Activated CD8-positive, alpha-beta memory T cell treated with anti-CD3 and anti-CD28 coated beads for 1 hour (primary cell): ENCODE measurements at places on chromosomes 12 and 14.

DNA sequence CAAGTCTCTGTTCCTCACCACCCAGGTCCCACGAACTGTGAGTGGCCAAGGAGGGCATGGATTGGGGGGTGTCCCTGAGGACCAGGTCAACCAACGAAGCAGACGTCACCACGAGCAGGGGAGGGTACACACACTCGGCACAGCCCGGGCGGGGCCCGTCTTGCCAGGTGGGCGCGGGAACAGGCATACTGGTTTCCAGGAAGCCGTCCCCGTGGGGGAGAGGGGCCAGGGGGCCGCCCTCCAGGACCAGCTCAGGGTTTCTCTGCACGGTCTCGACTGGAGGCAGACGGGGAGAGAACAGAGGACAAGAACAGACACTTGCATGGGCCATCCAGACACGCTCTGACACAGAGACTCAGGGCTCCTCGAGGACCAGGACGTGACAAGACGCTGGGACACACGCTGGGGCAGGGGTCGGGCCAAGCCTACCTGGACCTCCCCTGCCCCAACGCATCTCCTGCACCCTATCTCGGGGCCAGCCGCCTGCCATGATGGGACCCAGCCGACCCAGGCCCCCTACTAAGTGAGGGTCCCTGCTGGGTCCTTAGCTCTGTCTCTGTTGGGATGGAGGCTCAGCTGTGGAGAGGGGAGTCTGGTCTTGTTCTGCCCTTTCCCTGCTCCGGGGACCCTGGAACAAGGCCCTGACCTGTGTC, 11.3 kb downstream of the ARL6IP4 start:
- no peak for DNase-seq

DNA sequence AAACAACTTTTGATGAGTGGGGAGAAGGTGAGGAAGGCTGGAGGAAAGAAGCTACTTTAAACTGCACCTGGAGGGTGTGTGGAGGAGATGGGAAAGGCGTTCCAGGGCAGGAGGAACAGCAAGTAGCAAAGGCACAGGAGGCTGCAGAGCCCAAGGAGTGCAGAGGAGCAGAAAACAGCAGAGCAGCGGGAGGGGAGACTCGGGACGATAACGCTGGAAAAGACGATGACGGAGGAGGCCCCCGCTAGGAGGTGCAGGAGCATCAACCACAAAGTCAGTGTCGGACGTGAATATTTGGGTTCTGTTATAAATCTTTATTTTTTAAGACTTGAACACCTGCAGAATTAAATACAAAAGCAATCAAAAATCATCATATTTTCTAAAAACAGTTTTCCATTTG, 44.9 kb downstream of the LGMN start:
- no peak for DNase-seq

- no peak for DNase-seq
Observed at GRCh38 chr14:52801014-52801712, 9.8 kb upstream of the GNPNAT1 start.

- no peak for DNase-seq
Observed at GRCh38 chr14:97224016-97224415, 426.8 kb downstream of the VRK1 start.

DNA sequence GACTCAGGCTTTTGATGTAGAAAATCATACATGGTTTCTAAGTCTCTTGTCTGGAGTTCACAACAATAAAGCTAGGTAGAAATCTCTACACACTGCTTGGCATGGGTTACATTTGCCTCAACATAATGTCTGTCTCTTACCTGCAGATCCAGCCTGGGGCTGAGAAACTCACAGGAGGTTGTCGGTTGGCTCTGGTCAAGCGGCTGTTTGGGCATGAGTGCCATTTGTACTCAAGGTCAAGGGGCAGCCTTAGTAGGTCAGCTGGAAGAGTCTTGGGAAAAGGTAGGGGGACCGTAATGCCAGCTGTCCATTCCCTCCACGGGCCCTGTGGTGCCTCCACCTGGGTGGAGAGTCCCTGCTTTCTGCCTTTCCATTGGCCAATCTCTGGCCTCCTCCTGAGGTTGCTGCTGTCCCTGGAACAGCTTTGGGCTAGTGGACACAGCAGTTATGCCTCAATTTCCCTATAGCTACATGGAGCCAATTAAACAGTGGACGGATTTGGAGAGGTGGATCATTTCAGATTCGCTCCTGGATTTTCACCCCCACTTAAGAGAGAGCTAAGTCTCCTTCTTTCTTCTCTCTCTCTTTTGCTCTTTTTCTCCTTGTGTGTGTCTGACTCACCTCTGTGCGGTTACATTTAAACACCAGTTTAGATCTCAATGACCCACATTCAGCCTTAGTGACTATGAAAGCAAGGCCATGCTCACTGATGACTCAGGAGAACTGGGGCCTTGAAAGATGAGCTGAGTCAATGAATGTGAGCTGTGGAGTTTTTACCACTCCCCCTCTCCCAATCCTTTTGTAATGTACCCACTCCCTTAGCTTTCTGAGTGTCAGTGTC, 132.8 kb upstream of the HIF1A start:
- no peak for DNase-seq

DNA sequence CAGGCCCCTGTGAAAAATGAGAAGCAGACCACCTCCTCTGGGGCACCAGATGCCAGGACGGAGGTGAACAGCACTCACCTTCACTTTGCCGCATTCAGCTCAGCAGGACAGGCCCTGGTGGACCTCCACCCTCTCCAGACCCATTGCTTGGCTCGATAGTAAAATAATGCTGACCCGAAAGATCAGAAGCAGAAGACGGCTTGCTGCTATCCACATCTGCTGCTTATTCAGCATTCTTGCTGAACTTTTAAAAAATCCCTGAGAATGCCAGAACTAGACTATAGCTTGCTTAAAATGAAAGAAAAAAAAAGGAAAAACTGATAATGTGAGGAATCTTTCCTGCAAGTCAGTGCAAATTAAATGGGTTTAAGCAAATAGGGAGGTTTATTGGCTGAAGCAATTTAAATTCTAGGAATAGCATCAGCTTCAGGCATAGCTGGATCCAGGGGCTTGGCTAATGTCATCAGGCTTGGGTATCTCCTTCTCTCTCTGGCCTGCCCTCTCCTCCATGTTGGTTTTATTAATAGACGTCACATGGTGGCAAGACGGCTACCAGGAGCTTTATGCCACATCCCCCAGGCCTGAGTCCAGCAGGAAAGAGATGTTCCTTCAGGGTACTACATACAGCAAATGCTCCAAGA, 137.9 kb downstream of the SCARB1 start:
- no peak for DNase-seq

DNA sequence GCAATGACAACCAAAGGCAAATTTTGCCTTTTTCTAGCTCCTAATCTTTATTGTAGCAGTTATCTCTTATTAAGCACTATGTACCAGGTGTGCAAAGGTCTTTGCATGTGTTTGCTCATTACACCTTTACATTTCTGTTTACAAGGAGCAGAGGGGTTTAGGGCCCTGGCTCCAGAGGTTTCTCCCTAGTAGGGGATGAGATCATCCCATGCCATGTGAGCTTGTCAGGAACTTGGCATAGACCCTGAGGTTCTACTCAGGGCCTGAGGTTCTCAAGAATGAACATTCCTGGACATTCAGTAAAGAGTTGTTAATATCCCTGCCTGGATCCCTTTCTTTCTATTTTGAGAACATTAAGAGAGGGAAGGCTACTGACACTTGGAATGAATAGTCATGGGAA, 292.0 kb downstream of the RPAP3 start:
- no peak for DNase-seq

DNA sequence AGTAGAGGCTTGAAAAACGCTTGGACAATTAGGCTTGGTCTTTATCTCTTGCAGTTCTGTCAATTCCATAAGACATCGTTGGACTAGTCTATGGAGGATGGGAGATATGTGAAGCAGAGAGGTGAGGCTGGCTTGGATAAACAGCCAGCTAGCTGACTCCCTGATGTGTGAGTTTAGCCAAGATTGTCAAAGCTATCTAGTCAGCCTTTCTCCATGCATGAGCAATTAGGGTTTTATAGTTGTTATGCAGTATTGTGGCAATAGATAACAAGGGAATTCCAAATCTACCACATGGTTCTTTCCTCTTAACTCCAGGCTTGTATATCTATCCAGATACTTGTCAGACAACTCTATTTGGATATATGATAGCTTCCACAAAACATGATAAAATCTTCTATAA, 153.6 kb upstream of the NRXN3 start:
- DNase-seq, result no peak

DNA sequence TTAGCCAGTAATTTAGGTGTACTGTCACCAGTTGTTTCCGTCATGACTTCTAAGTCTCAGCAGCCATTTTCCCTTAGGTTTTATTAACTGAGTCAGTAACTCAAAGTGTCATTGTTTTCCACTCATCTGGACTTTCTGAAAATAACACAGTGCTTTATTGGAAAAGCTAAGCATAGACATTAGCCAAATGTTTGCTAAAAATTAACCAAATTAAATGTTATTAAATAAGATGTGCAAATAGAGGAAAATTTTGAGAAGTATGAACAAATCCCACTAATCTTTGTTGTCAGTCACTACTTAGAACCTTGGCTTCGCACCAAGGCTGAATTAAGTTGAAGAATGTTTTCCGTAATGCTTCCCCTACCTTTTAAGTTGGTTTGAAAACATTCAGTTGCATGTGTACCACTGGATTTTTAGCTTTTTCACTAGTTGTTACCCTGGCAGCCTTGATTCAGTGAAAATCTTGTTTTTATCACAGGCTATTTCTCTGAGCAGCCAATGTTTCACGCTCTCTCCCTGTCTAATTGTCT, 43.0 kb downstream of the BORCS5 start:
- no peak for DNase-seq

- no peak for DNase-seq
Observed at GRCh38 chr12:69756088-69756755, 17.6 kb downstream of the RAB3IP start.

DNA sequence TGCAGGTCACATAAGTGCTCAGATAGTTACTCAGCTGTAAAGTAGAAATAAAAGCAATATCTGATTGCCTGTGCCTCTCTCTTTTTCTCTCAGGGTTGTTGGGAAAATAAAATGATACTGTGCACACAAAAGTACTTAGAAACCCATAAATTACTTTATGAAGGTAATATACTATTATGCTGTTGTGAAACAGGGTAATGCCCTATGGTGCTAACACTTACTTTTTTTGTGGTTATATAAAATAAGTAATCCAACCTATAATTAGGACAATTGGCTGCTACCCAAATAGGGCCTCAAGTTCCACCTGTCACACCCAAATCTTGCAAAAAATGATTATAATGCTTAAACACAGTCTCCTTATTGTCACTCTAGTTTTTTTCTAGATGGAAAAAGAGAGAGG, 50.6 kb downstream of the DAAM1 start:
- no peak for DNase-seq
